EL (cell line): ENCODE measurements at places on chromosomes 5 and 9.

- no peak for DNase-seq
These were observed 7.0 kb downstream of the SCAMP1 start for GRCh38 chr5:78367318-78367991.

DNA sequence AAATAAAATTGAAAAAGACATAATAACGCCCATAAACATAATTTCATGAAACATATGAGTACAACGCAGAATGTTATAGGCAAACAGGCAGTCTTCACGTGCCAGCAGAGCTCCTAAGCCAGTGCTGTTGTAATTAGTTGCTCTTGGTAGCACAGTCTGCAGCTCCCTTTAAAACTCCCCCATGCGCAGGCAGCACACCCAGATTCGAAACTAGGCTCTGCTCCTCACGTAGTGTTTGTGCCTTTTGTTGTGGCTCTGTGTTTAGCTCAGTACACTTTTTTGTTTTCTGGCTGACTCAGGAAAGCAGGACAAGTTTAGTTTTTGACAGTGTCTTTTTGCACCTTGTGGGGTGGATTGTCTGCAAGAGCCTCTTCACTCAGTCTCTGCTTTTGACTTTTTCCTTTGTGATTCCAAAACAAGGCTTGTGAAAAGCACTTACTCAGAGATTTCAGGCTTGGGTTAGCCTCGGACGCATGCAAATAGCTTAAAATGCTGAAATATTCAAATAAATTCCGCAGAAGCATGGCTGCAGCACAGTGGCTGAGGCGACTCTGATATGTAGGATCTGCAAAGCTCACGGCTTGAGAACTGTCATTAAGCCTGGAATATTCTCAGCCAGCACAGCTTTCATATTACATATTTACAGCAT is 113.6 kb downstream of the IRX1 start:
- no peak for DNase-seq

- no peak for DNase-seq
These were observed 182.7 kb downstream of the TSSK1B start for GRCh38 chr5:113252066-113252465.

- DNase-seq: no peak
These were observed 53.6 kb downstream of the KIAA0825 start for GRCh38 chr5:94564812-94565211.

- peak; percentile 81 for DNase-seq
These were observed at the start of gene VAV2 for GRCh38 chr9:133991964-133992779. VAV2 (minus strand) TSS chr9:133992324; CDS start chr9:133992278, 46 bp downstream.

GRCh38 chr5:122559676-122560075 is 215.2 kb upstream of the SNX2 start:
- peak; percentile 21 for DNase-seq

DNA sequence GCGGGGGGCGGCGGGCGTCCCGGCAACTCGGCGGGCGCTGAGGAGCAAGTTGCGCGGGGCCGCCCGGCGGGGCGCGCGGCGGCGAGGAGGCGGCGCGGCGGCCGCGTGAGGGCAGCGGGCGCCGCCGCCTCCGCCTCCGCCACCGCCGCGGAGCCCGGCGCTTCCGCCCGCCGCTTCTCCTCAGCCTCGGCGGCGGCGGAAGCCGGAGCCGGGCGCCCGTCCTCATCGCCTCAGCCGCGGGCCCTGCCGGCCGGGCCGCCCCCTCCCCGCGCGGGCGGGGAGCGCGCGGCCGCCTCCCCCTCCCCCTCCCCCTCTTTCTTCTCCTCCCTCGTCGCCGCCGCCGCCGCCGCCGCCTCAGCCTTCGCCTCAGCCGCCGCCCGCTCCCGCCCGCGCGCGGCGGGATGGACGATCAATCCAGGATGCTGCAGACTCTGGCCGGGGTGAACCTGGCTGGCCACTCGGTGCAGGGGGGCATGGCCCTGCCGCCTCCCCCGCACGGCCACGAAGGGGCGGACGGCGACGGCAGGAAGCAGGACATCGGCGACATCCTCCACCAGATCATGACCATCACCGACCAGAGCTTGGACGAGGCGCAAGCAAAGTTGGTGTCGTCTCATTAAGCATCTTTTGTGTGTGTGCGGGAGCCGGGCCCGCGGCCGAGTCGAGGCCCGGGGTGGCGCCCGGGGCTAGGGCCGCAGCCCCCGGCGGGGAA is at the start of gene PBX3:
Gene PBX3 (plus strand): TSS at position 321 of the 712 bp plus-strand sequence.
- peak; percentile 62 for DNase-seq

DNA sequence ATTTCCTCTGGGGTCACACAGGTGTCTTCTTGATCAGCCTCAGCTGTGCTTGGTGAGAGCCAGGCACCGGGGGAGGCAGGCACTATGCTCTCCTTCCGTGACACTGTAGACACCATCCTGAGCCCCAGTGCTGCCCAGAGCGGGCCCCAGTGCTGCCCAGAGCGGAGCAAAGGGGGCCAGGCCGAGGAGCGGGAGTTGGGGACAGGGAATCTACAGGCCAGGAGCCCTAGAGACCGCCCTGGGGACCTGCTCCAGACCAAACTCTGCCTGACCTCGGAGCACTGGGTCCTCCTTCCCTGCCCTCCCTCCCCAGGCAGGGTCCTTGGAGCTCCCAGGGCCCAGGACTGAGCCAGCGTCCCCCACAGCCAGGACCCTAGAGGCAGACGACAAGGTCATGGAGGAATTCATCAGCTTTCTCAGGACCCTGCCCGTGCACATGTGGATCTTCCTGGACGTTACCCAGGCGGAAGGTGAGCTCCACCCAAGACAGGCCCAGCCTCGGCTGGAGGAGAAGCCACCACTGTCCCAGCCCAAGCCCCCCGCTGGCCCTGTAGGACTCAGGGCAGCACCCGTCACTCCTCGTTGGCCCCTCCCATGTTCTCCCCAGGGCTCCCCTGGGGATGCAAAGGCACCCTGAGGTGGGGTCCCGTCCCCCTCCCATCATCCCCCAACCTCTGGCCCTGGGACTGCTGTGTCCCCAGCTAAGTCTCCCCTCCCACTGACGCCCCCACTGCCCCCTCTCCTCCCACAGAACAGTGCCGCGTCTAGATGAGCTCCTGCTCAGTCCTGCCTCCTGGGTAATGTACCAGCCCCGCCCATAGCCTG is 30.2 kb downstream of the PAEP start:
- no peak for DNase-seq

GRCh38 chr5:151288180-151288579 is 15.4 kb downstream of the SLC36A3 start:
- no peak for DNase-seq

- peak; percentile 5 for DNase-seq
These were observed 154.1 kb downstream of the LRRC70 start for GRCh38 chr5:62732677-62733121.

DNA sequence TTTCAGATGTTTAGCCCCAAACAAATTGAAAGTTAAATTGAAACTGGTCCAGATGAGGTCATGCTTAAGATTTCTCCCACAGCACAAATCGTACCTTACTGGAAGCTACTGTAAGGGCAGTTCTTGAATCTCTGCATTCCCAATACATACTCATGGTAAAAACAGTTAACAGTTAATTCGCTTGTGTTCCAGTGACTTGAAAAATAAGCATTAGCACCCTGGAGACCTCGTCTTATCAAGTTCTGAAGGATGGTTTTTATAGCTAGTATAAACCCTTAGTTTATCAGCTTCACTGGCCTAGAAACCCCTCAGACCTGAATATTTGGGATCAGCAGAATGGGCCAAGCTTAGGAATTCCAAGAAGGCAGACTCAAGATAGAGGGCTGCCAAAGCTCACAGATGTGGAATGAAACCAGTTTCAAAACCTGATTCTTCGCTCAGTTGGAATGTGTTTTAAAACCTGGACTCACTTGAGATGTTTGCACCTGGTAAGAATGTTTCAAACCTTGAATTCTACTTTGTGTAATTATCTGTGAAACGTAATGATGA is 103.6 kb downstream of the C9orf152 start:
- peak; percentile 58 for DNase-seq

DNA sequence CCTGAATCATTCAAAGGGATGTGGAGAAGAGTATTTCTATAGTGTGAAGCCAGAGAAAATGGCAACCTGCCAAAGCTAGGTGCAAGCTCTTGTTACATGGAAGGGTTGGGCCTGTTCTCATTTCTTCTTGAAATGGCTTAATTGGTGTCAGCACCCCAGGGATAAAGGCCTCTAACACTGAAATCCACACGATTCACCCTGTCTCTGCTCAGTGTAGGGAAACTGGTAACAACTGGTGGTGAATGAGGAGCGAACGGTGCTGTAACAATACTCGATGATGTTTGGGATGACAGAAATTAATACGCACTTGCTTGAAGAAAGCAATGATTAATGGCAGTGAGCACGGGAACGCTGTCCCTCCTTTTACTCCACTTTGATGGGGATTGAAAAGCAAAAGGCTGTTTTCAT is 16.2 kb downstream of the PBX3 start:
- peak; percentile 15 for DNase-seq

- DNase-seq: no peak
These were observed 427.0 kb downstream of the SEMA5A start for GRCh38 chr5:9118852-9119251.

- peak; percentile 39 for DNase-seq
These were observed 60.7 kb downstream of the HRH2 start for GRCh38 chr5:175718401-175719108.

- no peak for DNase-seq
These were observed 858 bp upstream of the SOWAHA start for GRCh38 chr5:132812123-132812765.

GRCh38 chr5:9374025-9374424 is 171.8 kb downstream of the SEMA5A start:
- no peak for DNase-seq

DNA sequence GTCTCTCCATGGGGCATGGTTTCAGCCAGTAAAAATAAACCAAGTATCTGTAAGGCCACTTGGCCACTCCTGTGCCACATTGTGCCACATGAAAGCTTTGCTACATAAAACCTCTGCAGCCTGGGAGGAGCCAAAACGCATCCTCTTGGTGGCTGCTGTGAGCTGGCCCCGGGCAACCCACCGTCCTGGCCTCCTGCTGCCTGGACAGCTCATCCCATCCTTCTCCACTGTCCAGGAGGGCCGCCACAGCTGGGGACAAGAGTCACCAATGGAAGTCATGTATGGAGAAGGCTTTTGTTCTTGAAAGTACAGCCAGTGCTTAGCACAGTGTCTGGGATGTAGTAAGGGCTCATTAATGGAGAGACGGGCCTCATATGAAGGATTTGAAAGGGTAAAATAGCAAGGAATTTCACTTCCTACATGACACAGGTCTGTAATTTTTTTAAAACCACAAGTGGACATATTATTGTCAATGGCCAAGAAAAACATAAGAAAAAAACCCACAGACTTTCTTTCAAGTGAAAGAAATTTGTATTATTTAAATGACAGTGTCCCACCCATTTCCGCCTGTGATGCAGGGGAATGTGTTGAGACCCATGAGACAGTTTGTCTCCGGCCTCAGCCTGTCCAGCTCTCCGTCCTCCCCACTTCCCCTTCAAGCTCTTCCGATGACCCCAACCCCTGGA is 6.6 kb downstream of the PTGES start:
- DNase-seq: no peak

GRCh38 chr5:98813755-98814154 is 40.3 kb downstream of the RGMB start:
- peak; percentile 23 for DNase-seq

DNA sequence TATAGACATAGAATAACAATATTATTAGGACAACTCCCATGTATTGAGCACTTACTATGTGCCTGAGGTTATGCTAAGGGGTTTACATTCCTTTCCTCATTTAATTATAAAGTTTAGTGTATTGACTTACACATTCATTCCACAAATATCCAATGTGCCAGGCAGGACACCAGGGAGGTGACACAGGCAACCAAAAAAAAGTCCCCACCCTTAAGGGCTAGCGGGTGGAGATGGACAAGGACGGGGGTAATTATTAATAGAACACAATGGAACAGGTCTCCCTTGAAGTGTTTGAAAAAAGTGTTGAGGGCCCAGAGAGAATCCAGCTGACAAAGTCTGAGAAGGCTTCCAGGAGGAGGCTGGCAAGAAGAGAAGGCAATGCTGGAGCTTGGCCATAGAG is 5.7 kb downstream of the TBC1D2 start:
- no peak for DNase-seq

DNA sequence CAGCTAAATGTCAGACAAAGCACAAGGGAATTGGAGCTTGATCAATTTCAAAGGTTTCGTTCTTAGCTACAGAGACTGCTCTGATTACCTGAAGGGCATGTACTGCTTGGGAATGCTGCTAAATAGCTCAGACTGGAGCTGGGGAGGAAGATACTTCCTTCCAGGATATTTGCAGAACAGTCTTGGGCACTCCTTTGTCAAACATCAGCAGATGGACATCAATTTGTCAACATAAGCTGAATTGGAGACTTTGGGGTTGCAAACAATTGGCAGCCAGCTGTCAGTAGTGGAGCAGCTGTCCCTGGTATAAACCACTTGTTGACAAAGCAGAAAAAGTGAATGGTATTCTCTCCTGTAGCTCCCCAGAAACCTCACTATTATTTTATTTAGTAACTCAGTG is 182.0 kb downstream of the CCDC192 start:
- no peak for DNase-seq
